ENCODE measurements at places on chromosomes 7 and 10.
A peak's percentile ranks its signal among the peaks of the same experiment; 100 is the strongest.

- DNase-seq, result no peak
Measured at GRCh38 chr10:121322046-121322445, 276.2 kb downstream of the FGFR2 start.

GRCh38 chr10:103716206-103717160, 138.9 kb downstream of the SH3PXD2A start:
- DNase-seq, result no peak

- DNase-seq, result peak; percentile 80
Measured at GRCh38 chr10:5534880-5535856, 10.4 kb downstream of the CALML3 start.

- DNase-seq, result peak; percentile 16
Measured at GRCh38 chr7:95545007-95545615, 51.2 kb downstream of the PDK4 start.

DNA sequence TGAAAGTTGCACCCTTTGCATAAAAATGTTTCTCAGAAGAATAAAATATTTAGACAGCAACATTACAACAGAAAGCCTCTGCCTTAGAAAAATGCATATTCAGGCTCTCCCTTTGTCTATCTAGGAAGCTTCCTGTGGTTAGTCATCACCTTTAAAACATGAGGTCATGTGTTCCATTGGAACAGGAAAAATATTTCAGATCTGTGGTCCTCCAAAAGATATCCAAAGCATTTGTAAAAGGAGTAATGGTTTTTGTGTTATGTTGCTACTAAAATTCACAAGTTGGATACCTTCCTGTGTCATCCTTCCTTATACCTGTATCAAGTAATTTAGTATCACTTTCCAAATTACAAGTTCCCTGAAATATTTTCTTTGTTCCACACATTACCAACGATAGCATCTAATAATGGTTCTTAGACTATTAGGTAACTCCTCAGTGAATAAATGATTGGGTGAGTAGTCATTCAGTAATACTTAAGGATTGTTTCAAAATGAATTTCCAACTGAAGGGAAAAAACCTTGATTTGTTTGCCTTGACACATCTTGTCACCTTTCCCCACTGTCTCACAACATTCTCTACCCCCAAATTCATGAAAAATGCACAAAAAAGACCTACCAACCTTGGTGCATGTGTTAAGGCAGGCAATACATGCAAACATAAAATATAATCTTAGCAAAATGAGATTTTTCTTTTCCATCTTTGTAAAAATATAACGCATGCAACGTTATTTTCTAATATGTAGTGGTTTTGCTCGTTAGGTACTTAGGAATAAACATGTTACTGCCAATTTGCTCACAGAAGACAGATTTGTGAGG, 19.7 kb upstream of the RHOBTB1 start:
- no peak for DNase-seq

- DNase-seq, result no peak
Measured at GRCh38 chr7:43481902-43482678, 100.8 kb upstream of the STK17A start.

GRCh38 chr10:88833723-88834122, 17.9 kb downstream of the ANKRD22 start:
- DNase-seq, result peak; percentile 88

GRCh38 chr10:48472501-48473069, 132.3 kb downstream of the ARHGAP22 start:
- peak; percentile 34 for DNase-seq

DNA sequence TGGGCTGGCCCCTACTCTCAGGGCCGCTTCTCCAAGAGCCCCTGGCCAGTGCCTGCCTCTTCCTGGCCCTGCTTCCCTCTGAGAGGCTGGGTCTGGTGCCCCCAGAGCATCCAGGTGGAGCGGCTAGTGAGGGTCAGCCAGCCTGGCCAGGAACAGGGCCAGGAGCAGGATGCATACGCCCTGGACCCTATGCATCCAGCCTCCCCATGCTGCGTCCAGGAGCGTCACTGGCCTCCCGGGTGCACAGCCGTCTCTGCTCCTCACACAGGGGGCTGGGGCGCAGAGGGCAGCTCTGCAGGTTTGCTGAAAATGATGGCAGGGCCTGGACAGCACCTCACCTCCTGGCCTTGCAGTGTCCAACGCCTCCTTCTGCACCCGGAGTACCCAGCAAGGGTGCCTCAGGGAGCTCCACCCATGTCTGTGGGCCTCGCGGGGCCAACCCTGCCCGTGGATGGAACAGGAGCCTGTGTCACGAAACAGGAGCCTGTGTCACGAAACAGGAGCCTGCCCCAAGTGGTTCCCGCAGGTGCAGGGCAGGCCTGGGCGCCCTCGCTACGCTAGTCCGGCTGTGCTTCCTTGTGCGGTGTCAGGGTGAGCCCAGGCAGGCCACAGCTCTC, 246.2 kb upstream of the PPP2R2D start:
- DNase-seq, result no peak

DNA sequence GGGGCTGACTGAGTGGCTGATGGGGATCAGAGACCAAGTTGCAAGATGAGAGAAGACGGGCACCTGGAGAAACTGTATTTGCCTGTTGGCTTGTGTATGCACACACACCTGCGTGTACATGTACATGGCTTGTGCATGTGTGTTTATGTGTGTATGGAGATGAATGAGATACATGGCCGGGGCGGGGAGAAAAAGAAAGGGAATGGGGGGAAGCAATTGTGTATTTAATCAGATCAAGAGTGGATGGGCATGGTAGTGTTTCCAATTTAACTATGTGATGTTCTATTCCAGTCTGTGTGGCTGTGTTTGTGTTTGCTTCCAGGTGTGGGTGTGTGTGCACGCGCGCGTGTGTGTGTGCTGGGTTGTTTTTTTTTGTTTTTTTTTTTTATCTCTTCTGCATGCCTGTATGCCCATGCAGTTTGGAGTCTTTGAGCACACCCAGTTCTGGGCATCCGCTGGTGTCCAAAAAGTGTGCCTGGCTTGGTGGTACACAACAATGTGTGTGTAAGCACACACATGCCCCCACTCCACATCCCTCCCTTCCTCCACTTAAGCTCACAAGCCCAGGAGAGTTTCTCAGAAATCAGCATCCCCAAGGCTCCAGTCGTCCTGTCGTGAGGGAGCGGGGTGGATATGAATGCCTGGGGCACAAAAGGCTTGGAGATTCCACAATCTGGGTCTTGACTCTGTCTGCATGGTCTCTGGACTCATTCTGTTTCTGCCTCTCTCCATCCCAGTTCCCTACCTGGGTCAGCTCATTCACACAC, 2.5 kb upstream of the VGF start:
- DNase-seq, result no peak

DNA sequence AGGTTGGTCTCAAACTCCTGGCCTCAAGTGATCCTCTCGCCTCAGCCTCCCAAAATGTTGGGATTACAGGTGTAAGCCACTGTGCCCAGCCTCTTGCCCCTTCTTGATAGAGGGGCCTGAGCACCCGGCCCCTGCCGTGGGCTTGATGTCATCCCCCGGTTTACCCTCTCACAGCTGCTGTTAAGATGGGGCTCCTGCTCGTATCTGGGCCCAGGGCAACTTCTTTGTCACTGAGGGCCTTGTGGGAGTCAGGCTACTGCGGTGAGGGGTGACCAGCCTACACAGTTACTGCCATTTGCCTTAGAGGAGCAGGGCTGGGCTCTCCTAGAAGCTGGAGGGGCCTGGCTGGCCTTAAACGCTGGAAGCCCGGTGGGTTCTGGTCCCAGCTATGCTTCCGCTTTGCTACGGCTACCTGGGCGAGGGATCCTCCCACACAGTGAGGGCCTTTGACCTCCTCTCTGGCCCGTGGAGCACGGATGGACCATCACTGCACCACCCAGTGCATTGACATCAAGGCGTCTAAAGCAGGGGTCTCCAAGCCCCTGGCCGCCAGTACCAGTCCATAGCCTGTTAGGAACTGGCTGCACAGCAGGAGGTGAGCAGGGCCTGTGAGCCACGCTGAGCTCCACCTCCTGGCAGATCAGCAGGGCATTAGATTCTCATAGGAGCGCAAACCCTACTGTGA, 1.1 kb upstream of the TMEM130 start:
- peak; percentile 48 for DNase-seq

- peak; percentile 91 for DNase-seq
Measured at GRCh38 chr7:158536871-158537515, 50.6 kb downstream of the PTPRN2 start.

- DNase-seq, result no peak
Measured at GRCh38 chr10:14548970-14549369, 218.2 kb upstream of the FRMD4A start.

- DNase-seq, result no peak
Measured at GRCh38 chr7:146874722-146875121, 758.1 kb downstream of the CNTNAP2 start.
